NCI-H187 treated with DMSO at 0.1 percent for 48 hours (cell line): ENCODE measurements at places on chromosomes 2 and 18.
A peak's percentile ranks its signal among the peaks of the same experiment; 100 is the strongest.

DNA sequence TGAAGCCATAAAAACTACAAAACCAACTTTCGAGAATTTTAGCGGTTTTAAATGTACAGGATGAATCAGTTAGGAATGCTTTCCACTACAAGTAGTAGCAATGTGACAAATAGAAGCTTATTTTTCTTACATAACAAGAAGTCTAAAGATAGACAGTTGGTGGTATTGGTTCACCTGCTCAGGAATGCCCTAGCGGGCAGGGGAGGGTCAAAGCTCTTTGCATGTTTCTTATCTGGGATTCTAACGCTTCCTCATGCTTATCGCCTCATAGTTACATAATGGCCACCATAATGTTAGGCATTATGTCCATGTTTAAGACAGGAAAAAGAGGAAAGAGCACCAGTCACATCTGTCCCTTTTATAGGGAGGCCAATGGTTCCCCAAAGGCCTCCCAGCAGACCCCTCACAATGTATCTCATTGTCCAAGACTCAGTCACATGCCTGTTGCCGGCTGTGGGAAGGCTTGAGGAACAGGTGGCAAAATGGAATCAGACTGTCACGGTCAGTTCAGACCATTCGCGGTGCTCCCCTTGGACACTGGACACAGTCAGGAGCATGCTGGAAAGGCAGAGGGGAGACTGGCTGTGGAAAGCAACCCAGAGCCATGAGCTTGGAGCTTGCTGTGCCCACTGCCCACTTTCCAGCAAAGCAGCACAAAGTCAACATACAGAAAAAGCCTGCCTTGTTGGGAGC, 69.4 kb upstream of the ODC1 start:
- no peak for DNase-seq

- DNase-seq = no peak
Observed at GRCh38 chr2:133523406-133523805, 44.9 kb downstream of the NCKAP5 start.

DNA sequence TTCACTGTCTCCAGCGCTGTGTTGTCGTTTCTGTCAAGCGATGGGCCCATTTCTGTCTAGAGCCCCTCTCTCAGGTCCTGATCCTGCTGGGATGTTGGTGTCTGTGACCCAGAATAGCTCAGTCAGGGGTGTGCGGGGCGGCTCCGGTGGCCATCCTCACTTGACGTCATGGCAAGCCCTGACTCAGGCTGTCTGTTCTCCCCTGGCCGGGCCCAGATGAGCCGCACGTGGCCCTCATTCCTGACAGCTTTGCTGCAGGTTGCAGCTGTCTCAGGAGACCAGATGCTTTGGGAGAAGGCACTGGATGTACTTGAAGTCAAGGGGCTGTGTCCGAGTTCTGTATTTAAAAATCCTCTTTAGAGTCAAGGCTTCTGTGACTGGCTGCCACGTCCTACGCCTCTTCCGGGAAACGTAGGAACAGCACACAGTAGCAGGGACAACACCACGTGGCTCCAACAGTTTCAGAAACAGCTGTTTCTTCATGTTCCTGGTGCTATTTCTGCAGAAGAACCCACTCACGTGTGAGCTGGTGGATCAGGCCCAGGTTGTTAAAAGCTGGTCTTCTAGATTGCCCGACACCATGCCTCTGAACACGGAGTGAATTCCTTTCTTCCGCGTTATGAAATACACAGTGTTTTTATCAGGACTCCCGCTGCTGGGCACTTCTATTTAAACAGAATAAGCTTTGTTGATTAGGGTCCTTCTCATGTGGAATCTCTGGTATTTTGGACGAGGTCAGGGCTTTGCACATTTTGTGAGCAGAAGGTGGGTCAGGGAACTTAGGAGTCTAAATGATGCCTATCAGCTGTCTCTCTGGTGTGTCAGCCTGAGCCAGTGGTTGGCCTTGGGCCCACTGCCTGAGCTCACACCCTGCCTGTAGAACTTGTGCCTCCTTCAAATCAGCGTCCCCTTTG, 28.3 kb upstream of the NTSR2 start:
- peak; percentile 83 for DNase-seq

DNA sequence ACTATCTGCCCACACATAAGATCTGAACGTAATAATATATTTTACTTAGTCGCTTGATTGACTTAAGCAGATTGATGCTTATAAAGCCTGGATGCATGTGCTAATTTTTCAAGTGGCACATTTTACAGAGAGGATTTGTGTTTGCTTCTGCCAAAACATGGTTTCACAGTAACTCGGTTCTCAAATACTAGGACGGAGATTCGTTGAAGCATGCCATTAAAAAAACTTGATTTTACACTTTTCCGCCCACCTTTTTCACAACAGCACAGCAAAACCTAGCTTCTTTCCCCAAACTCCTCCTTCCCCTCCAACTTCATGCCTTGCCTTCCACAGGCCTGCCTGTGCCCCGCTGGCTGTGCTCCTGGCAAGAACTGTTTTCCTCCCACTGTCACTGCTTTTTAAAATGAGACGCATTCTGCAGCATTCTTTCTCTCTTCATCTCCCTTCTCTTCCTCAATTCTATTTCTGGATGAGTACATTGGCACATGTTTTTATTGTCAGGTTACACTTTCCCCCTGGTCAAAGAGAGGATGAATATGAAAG, 55.1 kb upstream of the LMAN1 start:
- DNase-seq = no peak

DNA sequence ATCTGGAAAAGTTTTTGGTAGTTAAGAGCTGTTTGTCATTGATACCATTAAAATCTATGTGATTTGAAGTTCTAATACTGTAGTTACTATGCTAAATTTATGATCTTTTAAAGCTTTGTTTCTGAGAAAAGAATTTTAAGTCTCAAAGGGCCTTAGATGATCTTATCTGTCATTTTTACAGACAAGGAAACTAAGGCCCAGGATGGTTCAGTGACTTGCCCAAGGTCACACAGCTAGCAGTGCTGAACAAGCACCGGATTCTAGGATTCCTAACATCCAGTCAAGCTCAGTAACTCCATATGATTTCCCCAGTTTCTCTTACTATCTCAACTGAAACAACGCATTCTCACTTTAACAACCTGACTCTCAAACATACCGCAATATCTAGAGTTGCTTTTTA, 37.7 kb downstream of the PELI1 start:
- no peak for DNase-seq
